CD4-positive, alpha-beta T cell treated with Interleukin-17A for 1 hour (primary cell): ENCODE measurements at places on chromosomes 1 and 21.

DNA sequence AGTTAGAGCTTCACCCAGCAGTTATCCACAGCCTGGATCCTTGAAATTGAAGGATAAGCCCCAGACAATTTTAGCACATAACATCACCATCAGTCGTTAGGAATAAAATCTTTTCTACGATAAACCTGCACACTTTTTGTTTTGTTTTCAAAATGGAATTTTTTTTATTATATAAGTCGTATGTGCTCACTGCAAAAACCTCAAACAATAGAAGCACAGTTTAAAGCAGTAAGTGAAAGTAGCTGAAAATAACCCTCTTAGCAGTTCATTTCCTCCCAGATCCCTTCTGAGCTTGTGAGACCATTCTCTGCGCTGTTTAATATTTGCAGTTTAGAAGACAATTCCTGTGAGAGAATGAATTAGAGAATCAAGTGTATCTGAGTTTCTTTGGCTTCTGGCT, 38.3 kb downstream of the ELK4 start:
- DNase-seq: peak; percentile 46

DNA sequence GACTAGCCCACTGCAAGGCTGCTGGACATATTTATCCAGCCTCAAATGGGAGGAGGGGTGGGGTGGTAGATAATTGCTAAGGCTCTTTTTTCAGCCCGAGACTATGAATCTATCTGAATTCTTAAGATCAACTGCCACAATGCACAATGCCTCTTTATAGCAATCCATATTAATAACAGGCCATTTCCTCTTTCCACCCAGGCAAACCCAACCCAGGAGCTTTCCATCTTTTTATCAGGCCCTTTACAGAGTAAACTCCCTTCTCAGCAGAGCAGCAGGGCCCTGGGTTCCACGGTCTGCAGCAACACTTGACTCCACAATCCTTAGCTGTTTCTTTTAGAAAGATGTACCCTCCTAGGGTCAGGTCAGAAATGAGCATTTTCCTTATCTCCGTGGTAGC, 806 bp downstream of the DDOST start:
- DNase-seq: no peak

GRCh38 chr1:23522244-23522982, 8.6 kb downstream of the E2F2 start:
- DNase-seq: no peak

- no peak for DNase-seq
Measured at GRCh38 chr1:116497656-116498055, 73.2 kb downstream of the CD58 start.

DNA sequence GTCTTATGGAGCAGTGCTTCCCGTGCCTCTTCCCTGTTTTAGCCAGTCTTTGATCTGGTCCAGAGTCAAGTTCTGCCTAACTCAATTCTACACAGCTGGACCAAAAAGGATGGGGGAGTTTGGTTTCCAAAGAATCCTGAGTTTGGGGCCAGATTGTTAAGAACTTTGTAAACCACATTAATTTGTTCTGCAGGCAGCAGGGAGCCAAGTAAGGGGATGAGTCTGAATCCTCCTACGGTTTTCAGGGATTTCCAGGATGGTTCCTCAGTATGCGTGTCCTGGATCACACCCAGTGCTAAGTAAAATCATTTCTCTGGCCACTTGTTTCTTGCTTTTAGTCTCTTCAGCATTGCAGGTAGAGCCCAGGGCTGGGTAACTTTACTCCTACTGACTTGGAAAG, 26.1 kb upstream of the GJA5 start:
- DNase-seq: no peak

- no peak for DNase-seq
Measured at GRCh38 chr1:29633771-29634170, 397.4 kb downstream of the PTPRU start.

- no peak for DNase-seq
Measured at GRCh38 chr1:98437540-98437939, 224.0 kb upstream of the SNX7 start.

DNA sequence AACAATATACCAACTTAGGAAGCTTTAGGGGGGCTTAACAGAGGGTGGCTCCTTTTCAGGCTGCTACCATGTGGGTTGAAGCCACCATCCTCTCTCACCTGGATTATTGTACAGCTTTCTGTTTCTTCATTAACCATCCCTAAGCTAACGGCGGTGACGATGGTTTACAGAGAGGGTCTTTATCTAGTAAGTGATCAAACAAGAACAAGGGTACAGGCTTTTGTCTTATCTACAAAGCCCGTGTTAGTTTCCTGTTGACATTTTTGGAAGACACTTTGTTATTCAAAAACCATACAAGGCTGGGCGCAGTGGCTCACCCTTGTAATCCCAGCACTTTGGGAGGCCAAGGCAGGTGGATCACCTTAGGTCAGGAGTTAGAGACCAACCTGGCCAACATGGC, 20.4 kb downstream of the SLC25A33 start:
- DNase-seq: peak; percentile 45

- peak; percentile 75 for DNase-seq
Measured at GRCh38 chr1:8858888-8859706, 19.4 kb downstream of the ENO1 start.

DNA sequence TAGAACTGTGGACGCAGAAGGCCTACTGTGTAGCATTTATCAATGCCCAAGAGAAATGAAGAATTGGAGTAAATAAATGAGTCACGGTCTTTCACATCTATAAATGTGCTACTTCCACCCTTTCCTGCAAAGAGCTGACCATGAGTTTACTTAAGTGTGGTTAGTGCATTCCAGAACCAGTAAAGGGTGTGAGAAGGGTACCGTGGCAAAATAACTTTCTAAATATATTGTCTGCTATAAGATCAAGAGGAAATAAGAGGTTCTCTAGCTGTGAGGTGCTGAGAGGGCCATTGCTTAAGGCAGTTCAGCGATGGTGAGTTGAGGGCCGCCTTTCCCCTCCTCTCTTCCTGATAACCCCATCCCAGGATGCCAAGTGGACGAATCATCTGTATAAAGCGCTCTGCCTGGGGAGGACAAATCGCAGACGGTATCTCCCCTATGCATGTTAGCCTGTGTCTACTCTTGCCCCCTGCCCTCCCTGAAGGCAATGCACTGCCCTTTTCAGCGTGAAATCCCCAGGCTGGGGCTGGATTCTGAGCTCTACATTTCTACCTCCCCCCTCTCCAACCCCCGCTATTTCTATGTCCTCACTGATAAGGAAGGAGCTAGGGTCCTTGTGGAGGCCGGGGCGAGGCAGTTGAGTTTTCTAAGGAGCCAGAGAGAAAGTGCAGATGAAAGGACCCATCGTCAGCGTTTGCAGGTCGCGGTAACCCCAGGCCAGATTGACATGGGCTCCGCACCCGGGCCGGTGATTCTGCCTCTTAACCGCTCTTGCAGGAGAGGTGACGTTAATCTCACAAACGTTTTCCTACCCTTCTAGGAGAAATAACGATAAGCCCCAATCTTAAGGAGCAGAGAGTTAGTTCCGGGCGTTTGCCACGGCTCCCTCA, 1.5 kb upstream of the NCAM2 start:
- DNase-seq: no peak

- DNase-seq: no peak
Measured at GRCh38 chr1:60227601-60228000, 154.0 kb upstream of the C1orf87 start.

GRCh38 chr1:40421431-40422384, 28.6 kb upstream of the ZFP69B start:
- no peak for DNase-seq

DNA sequence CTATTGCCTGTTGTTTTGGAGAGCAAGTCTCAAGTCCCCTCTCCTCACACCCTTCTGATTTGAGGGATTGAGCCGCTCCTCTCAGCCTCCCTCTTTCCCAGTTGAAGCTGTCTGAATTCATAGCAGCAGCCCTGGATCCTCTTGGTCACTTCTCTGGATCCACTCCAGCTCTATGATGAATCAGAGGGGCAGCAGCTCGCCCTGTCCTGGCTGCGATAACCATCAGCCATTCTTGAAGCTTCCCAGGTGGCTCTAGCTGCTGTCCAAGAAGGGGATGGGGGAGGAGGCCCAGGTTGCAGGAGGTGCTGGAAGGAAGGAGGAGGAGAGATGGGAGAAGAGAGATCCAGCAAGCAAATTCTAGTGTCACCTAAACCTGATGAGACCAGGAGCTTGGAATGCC, 31.3 kb downstream of the WNT4 start:
- DNase-seq: no peak

DNA sequence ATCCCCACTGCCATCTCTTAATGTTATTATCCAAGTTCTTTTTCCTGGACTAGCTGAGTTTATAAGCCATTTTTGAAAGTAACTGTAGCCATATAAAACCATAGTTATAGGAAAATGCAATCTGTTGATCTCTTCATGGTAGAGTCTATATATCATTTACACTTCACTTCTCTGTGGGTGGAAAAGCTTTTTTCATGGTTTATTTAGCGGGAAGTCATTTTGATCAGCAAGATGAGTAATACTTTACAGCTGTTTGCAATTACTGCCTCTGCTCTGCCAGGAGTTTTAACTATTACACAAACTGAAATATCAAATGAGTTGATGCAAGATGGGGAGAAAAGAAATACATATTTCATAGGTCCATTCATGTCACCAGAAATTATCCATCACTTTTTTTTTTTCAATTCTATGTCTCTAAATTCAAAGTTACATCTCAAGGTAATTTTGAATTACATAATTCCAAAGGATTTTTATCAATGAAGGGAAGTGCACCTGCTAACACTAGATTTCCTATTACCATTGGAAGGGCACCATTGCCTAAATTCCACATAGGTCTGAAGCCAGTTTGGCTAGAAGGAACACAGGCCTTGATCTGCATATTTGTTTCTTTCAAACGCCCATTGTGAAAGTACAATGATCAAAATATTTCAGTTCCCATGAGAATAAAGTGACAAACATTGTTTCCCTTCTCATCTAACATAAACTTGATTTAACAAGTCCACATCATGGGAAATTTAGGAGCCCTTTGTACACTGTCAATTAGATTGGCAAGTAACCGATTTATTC, 296.7 kb downstream of the ZNF326 start:
- DNase-seq: no peak

GRCh38 chr1:223030871-223031400, 112.1 kb downstream of the TLR5 start:
- DNase-seq: no peak

GRCh38 chr1:51561702-51562101, 42.6 kb upstream of the EPS15 start:
- DNase-seq: no peak

- no peak for DNase-seq
Measured at GRCh38 chr1:227891223-227891954, 56.3 kb downstream of the WNT9A start.

GRCh38 chr1:232952514-232953499, 2.4 kb downstream of the NTPCR start:
- DNase-seq: peak; percentile 27

DNA sequence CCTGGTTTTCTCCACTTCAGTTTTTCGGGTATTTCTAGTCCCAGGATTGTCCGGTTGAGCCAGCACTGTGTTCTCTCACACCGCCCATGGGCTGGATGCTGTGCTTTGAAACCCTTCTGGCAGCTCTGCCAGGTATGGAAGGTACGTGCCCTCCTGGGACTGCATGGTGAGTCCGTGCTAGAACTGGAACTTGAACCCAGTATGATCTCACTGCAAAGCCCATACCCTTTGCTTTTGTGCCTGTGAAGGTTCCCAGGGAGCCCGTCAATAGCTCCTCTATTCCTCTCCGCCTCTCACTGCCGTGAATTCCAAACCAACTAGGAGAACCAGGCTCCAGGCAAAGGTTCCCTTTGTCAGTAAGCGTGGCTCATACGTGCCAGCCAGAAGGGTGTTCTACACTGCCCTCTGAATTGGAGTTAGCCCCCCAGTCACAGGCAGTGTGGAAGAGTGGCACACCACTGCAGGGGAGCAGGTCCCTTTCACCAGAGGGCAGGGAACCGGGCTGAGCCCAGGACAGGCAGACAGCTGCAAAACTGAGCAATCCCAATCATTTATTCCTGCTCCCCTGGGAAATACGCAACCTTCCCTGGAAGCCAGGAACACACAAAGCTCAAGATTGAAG, 310.2 kb downstream of the CAMTA1 start:
- no peak for DNase-seq

GRCh38 chr21:30340714-30341573, 3.5 kb upstream of the KRTAP27-1 start:
- peak; percentile 15 for DNase-seq

DNA sequence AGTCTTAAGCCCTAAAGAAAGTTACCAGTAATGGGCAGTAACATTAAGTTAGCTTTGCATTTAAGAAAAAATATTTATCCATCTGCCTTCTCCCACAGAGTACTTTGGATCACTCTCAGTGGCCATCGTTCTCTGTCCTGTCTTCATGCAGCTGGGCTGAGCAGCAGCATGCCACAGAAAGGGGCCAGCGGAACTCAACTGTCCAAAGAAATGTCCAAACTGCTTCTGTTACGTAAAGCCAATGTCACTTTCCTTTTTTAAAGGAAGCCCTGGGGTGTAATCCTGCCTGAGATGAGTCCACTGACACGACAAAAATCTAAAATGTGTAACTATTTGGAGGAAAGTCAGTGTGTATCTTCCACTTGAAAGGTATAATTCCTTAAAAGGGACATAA, 291.6 kb downstream of the SMYD3 start:
- no peak for DNase-seq

DNA sequence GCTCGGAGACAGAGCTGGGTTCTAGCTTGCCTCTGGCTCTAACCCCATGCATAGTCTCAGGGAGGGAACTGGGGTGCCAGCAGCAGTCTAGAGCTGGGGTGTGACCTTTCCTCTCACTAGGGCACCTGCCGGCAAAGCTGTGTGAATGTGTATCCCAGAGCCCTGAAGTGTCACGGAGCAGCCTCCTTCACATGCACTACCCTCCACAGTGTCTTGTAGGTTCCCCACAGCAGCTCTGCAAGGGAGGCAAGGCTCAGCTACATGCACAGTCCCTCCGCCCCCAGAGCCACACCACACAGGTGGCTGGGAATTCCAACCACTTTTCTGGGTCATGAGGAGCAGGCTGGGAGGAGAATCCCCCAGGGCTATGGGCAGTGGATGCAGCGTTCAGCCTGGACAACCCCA, 7.7 kb upstream of the HPCA start:
- DNase-seq: no peak
